ENCODE measurements at places on chromosomes 16 and 17.

GRCh38 chr17:2613089-2613808 lies 19.8 kb downstream of the PAFAH1B1 start:
- no peak overlapping the region for H3K4me3 ChIP-seq
- no peak overlapping the region for H3K27ac ChIP-seq
- H3K27me3 ChIP-seq: no peaks in the 10 kb centered on the region
- H3K4me1 ChIP-seq: peaks cover 16% of the 10 kb centered on the region
- DNase-seq: no peak
- no peaks in the 10 kb centered on the region for H3K36me3 ChIP-seq

DNA sequence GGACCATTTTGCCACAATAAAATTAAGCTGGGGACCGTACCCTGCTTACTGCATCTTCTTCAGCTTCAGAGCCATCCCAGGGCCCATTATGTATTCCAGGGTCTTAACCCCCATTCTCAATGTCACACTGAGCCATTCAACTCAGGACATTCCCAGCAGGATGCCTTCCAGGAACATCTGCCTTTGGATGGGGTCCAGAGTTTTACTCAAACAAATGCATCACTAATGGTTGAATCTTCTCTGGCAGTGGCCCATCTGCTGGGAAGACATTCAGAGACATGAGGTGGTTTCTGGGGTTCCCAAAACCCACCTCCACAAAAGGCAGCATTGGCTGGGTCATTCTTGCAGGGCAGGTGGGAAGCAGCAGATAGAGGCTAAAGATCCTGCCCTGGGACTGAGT lies 3.4 kb upstream of the SEC14L5 start:
- H3K36me3 ChIP-seq: no peaks in the 10 kb centered on the region
- no peak for DNase-seq
- H3K27me3 ChIP-seq: no peaks in the 10 kb centered on the region

- DNase-seq: no peak
- H3K27me3 ChIP-seq: no peaks in the 10 kb centered on the region
- H3K4me3 ChIP-seq: no peak overlapping the region
- H3K36me3 ChIP-seq: no peaks in the 10 kb centered on the region
Measured at GRCh38 chr16:82136956-82137821, 32.8 kb downstream of the MPHOSPH6 start.

GRCh38 chr16:11342021-11342855 lies 3.0 kb upstream of the RMI2 start:
- no peaks in the 10 kb centered on the region for H3K27me3 ChIP-seq
- H3K4me3 ChIP-seq: no peak overlapping the region
- no peaks in the 10 kb centered on the region for H3K36me3 ChIP-seq
- DNase-seq: no peak
